ENCODE measurements at places on chromosomes 4 and X. TPM values are rescaled to one million over a fixed set of nuclear protein-coding genes. Genes with fewer than 3 reads are reported as not detected.

SSX7 gene
- not detected for total RNA-seq

PAGE1 gene
- total RNA-seq = not detected

SRPK3 gene
- total RNA-seq = 0.09 TPM

AFF1 gene
- total RNA-seq = 47.1 TPM

ARMCX4 gene
- 4.4 TPM for total RNA-seq

EDA2R gene
- 2.5 TPM for total RNA-seq

SHROOM3 gene
- 20.3 TPM for total RNA-seq

ADAMTS3 gene
- total RNA-seq = 0.15 TPM

DUX4 gene
- total RNA-seq = not detected

KLHL2 gene
- 44.3 TPM for total RNA-seq

TRAPPC11 gene
- total RNA-seq = 34.3 TPM

PAGE2B gene
- not detected for total RNA-seq

DSPP gene
- not detected for total RNA-seq

ADGRG2 gene
- total RNA-seq = 1.1 TPM

TMEM154 gene
- 75.8 TPM for total RNA-seq

TMEM165 gene
- total RNA-seq = 162 TPM

ASMTL gene
- 4.4 TPM for total RNA-seq

CDKL2 gene
- 0.23 TPM for total RNA-seq

CENPC gene
- 17.6 TPM for total RNA-seq

APOOL gene
- total RNA-seq = 14.3 TPM

COL4A6 gene
- total RNA-seq = 6.5 TPM

AFP gene
- total RNA-seq = not detected

Data from esophagus squamous epithelium (tissue), 5 donors.